ENCODE measurements at places on chromosomes 1 and 21.
A peak's percentile ranks its signal among the peaks of the same experiment; 100 is the strongest.

DNA sequence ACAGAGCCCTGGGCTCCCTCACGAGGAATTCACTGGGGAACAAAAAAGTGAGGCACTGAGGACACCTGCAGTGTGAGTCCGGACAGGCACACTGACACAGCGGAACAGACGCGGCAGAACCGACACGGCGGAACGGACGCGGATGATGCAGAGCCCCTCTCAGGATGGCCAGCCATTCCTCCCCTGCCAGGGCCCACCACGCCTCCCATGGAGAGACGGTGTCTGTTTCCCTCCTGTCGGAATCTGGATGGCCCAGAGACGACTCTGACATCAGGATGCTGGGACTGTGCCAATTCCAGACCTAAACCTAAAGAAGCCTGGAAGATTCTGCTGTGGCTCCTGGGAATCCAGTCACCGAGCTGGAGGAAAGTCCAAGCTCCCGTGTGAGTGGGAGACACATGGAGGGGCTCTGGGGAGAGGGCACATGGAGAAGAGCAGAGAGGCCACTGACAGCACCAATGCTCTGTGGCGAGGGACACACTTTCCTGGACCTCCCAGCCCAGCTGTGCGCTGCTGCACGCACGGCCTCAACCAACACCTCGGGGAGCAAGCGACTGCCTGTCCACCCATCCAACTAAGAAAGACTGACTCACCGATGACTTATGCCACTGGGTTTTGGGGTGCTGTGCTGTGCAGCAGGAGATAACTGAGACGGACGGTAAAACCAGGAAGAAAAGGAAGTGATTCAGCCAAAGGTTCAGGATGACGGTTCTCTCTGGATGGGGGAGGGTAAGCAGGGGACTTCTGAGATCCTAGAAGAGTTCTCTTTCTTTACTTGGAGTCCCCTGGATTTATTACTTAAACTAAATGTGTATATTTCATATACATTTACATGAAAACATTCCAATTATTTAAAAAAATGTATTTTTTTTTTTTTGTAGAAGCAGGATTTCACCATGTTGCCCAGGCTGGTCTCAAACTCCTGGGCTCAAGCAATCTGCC, 23.3 kb downstream of the ZBTB17 start:
- DNase-seq = peak; percentile 35

DNA sequence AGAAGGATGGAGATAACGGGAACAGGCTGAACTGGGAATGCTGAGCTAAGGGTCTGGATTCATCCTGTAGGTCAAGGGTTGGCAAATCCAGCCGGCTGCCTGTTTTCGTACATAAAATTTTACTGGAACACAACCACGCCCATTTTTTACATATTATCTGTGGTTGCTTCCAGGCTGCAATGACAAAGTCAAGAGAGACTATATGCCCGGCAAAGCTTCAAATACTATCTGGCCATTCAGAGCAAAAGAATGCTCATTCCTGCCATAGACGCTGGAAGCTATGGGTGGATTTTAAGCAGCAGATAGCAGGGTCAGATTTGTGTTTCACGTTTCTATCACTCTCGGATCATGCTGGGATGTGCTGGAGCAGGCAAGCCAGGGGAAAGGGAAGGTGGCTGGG, 137.9 kb upstream of the EDN2 start:
- DNase-seq = no peak

GRCh38 chr1:178324003-178324402, 172.8 kb downstream of the CLEC20A start:
- no peak for DNase-seq

- DNase-seq = no peak
Measured at GRCh38 chr1:200380589-200381021, 29.2 kb downstream of the ZNF281 start.

DNA sequence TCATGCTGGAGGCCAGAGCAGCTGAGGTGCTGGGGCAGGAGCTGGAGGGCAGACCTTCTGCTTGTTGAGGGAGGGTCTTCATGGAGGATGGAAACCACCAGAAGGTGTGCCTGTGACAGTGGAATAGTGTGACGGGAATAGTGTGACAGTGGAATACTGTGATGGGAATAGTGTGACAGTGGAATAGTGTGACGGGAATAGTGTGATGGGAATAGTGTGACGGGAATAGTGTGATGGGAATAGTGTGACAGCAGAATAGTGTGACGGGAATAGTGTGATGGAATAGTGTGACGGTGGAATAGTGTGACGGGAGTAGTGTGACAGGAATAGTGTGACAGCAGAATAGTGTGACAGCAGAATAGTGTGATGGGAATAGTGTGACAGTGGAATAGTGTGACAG, 325.1 kb downstream of the HHAT start:
- DNase-seq = peak; percentile 24

- DNase-seq = no peak
Measured at GRCh38 chr21:36079010-36079649, 9.3 kb downstream of the CBR1 start.

All from fibroblast of gingiva (primary cell).